ENCODE measurements at places on chromosomes 3 and 15.
A peak's percentile ranks its signal among the peaks of the same experiment; 100 is the strongest.

GRCh38 chr15:93321881-93322282 lies 232.9 kb upstream of the RGMA start:
- peak; percentile 5 for DNase-seq

DNA sequence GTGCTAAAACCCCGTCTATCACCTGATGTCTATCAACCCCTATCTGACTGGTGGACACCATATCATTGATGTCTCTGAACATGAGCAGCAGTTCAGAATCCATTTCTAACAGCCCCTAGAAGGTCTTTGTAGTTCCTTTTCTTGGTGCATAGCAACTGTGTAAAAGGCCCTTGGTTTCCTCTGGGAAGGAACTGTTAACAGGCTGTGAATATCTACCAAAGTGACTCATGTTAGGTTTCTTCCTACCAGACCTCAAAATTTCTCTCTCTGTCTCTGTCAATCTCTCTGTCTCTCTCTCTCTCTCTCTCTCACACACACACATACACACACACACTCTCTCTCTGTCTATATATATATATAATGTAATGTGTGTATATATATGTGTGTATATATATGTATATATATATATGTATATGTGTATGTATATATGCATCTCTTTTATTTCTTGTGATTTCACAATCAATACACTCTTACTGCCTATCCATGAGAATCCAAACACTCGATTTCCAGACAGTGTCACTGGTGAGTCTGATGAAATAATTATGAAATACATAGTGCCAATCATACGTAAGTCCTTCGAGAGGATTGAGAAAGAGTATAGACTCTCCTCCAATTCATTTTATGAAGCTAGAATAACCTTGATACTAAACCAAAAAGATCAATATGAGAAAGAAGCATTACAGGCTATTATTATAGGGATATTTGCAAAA lies 335.9 kb upstream of the SLCO3A1 start:
- peak; percentile 31 for DNase-seq

- DNase-seq = no peak
Measured at GRCh38 chr15:88258093-88258641, 1.6 kb upstream of the NTRK3 start.

DNA sequence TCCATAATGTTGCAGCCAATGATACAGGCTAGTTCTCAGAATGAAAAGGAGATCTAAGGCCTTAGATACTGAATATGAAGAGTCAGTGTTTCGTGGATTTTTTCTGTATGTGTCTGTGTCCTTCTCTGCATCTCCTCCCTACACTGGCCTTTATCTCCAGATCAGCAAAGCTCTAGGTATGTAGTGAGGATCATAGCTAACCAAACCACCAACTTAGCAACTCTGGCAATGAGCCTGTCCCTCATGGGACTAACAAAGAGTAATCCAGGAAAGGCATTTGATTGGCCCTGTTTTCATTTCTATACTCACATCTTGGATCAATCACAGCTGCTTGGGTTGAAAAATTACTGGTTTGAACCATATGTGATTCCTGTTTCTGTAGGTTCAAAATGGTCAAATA lies 18.6 kb upstream of the CNTN3 start:
- no peak for DNase-seq

DNA sequence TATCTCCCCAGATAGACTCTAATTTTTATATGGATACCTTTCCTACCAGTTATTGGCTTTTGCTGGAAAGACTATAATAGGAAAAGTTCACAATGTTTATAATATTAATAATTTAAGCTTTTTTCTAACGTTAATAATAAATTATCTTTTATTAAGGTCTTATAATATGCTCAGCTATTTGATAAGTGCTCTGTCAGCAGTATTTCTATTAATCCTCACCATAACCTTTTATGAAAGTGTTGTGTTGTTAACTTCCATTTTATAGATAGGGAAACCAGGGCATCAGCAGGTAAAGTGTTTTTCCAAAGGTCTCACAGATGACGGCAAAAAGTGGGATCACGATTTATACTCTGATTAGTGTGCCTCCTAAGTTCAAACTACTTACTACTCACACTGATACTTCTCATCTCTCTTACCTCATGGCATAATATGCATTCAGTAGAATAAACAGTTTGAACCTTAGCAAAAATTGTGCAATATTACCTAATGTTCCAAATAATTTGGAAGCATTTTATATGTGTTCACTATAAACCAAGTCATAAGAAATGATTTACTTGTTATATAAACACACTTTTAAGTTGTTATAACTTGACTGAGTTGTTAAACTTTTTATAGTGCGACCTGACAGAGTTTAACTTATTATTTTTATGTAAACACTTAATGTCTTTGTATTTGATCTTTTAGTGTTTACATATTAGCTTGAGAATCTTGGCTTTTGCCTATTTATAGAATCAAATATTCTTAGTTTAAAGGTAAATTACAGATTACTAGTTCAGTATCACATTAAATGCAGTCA lies 274.9 kb upstream of the DCBLD2 start:
- no peak for DNase-seq

DNA sequence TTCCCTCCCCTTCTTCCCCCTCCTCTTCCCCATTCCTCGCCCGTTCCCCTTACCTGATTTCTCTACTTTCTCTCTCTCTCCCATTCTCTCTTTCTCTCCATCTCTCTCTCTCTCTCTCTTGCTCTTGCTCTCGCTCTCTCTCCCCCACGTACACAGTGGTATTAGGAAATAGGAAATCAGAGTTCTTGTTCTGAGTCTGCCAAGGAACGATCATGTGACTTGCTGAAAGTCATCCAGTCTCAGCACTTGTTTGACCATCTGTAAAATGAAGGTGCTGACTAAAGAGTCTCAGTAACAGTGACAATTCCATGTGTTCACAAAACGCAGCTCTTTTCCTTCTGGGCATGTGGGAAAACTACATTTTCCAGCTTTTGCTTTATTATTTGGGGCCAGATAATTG lies 445.0 kb upstream of the TGFBR2 start:
- DNase-seq = no peak

DNA sequence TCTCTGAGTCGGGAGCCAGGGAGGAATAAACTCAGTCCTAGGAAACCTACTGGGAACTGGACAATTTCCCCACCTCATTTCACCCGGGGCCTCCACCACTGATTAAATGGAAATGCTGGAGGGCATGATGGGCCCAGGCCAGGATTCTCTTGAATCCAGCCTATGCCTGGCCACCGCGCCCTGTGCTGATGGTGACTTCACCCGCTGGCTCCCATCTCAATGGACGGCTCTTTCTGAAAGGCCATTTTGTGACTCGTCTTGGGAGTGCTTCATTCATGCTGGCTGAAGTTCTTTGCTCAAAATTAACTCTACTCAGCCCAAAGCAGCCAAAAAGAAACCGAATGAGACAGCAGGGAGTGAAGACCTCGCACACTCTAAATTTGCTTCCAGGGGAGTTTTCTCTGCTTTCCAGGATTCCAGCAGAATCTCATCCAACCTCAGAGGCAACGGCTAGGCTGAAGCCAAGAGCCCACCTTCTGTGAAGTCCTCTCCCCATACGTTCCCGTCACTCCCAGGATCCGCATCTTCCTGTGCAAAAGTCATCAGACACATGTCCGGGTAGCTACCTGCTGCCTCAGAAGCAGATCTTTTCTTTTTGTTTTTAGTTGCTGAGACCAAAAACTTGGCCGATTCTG lies 266.0 kb upstream of the ICE2 start:
- DNase-seq = no peak

GRCh38 chr3:90062631-90063200 lies 955.3 kb downstream of the EPHA3 start:
- no peak for DNase-seq

DNA sequence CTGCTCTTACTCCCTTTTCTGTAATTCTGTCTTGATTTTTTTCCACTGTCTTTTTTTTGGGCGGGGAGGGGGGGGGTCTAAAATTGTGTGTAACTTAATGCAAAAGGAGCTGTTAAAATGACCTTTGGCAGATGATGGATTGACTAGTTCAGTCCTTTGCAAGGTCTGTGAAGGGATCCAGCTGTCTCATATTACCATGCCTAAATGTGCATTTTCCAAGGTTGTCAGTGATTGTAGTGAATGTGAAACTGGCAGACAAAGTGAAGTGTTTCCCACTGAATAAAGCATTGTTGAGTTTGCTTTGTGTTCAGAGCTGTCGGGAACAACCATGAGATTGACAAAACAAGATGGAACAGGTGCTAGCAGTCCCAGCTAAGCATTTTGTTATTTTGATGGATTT lies 110.1 kb upstream of the SKOR1 start:
- DNase-seq = no peak

DNA sequence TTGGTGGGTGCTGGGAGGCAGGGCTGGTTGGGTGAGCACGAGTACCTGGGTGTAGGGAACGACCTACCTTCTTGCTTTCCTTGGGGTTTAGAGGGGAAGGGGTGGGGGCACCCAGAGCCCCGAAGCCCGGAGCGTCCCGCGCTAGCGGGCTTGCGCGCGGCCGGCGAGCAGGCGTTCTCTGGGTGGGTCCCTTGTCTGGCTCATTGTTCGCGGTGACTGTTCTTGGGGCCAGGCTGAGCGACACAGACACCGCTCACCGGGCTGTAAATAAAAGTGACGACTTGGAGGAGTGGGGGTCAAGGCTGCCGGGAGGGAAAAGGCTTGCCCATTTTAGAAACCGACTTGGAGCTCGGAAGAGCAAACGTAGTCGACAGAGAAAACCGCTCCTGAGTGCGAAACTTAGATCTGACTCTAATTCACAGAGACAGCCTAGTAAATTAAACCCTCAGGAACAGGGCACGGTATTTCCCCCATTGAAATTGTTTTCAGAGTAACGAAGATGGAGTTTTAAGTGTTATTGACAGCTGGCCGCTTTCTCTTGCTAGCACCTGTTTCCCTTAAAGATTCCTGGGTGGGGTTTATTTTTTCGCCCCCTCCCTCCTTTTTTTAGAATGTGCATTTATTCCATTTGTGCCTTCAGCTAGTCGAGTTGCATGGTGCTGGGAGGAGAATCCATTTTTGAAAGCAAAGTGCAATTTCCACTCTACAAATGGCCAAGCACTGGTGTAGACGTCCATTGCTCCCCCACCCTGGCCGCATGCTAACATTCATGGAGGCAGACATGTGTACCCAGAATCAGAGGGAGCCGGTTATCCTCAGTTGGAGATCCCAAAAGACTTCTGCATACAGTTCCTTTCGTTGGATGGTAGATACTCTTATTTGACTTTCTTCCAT lies 532.1 kb upstream of the SEMA6D start:
- no peak for DNase-seq

DNA sequence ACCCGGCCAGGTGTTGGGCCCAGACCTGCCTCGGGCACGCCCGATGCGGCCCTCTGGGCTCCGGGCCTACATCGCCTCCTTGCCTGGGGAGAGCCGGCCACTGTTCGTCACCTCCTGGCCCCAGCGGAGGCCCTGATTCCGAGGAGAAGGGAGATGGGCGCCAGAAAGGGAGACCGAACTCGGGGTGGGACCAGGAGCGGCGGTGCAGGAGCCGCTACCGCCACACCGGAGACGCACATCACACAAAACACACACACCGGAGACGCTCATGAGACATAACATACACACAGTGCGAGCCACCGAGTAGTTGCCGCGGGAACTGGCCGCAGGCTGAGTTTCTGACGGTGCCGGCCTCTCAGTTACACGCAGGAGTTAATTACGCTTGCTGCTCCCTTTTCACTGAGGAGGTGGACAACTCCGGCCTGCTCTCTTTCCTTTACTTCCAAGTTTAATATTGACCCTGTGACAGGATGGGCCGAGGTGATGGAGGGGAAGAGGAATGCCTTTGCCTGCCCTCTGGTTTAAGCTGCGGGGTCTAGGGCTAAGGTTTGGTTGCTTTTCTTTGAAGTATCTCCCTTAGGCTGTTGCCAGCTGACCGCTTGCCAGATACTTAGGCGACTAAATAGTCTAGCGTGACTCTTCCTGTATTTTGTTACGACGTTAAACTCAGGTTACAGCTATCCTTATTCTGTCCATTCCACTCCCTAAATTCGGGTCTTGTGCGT lies 570 bp downstream of the PCNP start:
- DNase-seq = no peak

DNA sequence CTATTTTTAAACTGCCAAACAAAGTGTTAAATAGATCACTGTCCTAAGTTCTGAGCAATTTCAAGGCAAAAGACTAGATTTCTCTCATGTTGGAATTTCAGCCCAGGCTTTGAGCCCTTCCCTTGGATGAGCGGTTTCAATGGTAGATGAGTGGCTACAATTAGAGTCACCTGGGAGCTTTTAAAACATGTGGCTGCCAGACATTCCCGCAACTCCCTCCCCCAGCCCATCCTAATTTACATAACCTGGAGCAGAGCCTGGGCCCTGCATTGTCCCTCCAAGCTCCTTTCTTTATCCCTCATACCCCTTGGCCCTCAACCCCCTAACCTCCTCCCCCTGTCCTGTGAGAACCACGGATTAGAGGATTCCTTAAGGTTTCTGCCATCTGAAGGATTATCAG lies 357.5 kb upstream of the UMPS start:
- DNase-seq = no peak

- no peak for DNase-seq
Measured at GRCh38 chr3:135216659-135217058, 421.6 kb downstream of the EPHB1 start.

DNA sequence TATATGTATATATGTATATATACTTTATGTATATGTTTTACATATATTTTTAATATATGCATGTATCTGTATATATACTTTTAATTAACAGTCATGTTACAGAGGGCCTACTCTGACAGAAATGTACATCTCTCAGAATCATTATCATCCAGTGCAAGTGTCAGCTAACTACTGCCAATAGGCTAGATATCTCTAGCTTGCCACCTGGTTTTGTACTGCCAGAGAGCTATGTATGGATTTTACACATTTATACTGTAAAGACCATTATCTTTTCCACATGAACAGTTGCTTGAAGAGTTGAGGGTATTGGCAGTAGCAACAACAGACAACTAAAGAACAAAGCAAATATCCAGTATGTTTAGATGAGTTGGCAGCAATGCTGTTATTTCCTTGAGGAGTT lies 99.7 kb upstream of the VGLL3 start:
- DNase-seq = no peak

DNA sequence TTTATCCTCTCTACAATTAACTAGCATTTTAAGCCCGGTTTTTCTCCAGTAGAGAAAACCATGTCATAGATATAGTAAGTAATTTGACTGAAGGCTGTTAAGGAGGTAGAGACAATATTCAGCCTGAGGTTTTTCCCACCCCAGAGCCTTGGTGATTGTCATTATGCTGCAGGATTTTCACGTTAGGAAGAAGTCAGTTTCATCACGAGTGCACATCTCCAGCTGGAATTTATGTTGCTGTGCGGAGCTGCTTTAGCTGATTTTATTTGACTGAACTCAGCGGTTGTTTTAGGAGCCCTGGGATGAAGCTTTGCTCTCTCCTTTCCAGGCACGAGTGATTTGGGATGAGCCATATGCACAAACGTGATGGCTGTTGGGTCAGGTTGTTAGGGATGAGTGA lies 271.3 kb upstream of the RGMA start:
- DNase-seq = no peak

DNA sequence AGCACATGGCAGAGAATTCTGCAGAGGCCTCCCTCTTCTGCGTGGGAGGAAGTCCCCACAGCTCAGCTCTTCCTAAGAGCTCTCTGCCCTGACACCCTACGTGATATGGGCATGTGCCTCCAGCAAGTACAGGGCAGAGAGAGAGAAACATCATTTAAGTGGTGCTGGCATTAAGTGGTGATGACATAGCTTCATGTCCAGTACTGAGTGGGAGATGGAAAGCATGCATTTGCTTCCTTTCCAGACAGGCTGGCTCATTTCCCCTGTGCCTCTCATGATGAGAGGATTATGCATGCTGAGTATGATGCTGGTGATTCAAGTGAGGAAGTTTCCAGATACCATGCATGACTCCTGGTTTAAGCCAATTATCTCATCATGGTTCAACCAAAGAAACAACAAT lies 26.9 kb downstream of the BFSP2 start:
- DNase-seq = peak; percentile 46

GRCh38 chr3:127196466-127197299 lies 3.8 kb downstream of the PRR23E start:
- DNase-seq = no peak

GRCh38 chr15:42582569-42583375 lies 7.4 kb downstream of the STARD9 start:
- no peak for DNase-seq
